ENCODE measurements at places on chromosomes 3 and 15.

DNA sequence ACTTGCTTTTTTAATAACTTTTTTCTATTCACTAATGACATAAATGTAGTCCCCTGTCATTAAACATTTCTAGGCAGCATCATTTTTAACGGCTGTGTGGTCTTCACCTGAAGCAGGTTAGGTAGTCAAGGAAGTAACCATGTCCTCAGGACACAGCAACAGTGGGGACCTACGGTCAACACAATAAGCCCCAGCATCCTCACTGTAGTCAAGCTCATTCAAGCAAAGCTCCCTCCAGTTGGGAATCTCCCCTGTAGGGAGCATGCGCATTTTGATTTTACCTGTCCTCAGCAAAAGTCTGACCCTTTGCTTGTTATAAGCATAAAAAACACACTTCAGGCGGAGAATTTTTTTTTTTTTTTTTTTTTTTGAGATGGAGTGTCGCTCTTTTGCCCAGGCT lies 151.4 kb downstream of the SHQ1 start:
- DNase-seq, result no peak

- DNase-seq, result no peak
Measured at GRCh38 chr3:55189359-55189801, 261.5 kb upstream of the LRTM1 start.

DNA sequence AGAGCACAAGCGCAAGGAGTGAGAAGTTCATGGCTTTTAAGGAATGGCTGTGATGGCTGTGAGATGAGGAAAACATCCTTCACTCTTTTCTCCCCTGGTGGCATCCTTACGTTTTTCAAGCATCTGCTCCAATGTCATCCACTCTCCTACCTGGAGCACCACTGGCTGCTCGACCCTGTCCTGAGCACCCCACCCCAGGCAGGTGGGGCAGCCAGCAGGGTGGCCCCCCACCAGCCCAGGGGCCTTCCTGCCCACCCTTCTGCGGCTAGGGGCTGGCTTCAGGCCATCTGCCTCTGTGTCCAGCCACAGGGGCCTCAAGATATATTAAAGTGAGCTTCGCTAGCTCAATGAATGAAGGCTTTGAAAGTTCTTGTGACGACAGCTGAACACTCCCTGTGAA lies 56.1 kb downstream of the ATP10A start:
- DNase-seq, result no peak

GRCh38 chr3:29503958-29504357 lies 223.1 kb downstream of the RBMS3 start:
- DNase-seq, result no peak

GRCh38 chr3:40585381-40586016 lies 60.7 kb downstream of the ZNF621 start:
- no peak for DNase-seq

DNA sequence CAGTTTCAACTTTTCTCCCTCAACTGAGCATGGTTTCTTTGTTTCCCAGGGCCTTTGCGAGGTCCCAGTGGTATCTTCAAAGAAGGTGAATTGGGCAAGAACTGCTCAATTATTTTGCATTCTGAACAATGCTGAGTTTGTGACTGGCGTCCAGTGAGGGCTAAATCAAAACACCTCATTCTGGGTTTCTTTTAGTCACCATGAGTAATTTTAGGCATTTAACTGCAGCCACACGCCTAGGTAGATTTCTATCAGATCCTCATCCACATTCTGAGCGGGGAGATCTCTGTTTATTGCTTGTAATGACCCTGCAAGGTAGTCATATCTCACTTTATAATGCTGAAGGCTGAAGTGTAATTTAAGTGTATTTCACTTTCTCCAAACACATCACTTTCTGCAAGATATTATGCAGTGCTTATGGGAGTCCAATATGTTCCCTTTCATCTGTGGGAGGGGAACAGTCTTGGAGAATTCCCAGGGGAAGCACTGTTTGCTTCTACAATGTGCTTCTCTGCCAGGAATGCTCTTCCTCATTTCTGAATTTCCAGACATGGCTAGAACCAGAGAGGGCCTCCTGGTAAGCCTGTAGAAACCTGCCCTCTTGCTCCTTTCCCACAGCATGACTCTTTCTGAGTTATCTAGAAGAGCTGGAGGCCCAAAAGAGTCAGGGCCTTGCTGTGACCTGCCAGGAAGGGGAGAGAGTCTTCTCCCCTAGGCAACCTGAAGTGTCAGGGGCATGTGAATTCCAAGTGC lies 91.7 kb downstream of the FRMD4B start:
- no peak for DNase-seq

GRCh38 chr3:111763001-111763471 lies 96.0 kb upstream of the PHLDB2 start:
- no peak for DNase-seq

GRCh38 chr3:33111581-33111980 lies 2.2 kb upstream of the CRTAP start:
- no peak for DNase-seq

DNA sequence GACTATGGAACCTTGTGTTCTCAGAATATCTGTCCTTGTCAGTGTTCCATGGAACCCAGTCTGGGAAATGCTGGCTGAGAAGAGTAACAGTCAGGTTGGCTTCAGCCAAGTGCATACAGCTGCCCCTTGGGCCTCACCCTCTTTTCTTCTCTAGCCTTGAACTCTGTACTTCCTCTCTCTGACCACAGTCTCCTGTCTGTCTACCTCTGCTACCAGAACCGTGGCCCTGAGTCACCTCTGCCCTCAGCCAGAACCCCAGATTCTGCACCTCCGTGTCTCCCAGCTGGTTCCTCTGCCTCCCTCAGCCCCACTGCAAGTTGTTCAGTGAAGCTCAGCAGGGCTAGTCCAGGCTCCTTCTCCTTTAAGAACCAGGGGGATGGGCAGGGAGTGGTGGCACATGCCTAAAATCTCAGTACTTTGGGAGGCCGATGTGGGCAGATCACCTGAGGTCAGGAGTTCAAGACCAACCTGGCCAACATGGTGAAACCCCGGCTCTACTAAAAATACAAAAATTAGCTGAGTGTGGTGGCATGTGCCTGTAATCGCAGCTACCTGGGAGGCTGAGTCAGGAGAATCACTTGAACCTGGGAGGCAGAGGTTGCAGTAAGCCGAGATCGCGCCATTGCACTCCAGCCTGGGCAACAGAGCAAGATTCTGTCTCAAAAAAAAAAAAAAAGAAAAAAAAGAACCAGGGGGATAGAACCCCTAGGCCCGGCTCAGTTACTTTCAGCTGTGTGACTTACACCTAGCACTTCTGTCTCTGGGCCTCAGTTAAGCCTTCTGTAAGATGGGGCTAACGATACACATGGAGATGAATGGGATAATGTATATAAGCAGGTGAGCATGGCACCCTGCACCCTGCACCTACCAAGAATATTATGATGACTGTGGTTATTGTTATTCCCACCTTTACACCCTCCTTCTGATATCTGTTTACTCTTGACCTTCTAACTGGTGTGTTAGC lies 24.3 kb upstream of the TATDN2 start:
- DNase-seq, result no peak

DNA sequence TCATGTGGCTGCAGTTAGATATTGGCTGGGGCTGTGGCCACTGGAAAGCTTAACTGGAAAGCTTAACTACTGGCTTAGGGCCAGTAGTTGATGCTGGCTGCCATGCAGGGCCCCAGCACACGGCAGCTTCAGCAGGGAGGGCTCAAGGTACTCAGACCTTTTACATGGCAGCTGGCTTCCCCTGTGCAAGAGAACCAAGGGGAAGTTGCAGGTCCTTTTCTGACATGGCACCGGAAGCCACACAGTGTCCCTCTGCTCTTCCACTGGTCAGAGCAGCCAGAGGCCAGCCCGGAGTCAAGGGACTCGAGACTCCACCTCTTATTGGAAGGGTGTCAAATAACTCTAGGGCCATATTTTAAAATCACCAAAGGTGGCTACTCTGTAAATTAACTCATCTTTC lies 24.5 kb downstream of the CCR9 start:
- no peak for DNase-seq

DNA sequence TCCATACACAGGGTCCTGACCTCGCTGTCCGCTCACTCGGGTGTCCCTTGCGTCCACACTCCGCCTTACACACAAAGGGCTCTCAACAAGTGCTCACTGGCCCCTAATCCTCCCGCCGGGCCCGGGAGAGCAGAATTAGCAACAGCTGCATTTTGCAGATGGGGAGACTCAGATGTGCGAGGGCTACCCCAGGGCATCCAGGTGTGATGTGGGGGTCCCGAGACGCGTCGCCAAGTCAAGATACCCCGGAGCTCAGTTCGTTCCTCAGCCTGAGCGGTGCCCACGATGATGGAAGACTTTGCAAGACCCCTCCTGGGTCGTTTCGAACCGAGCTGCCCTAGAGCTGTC lies 14.9 kb upstream of the WNT7A start:
- DNase-seq, result no peak

All from activated CD4-positive, alpha-beta T cell treated with anti-CD3 and anti-CD28 coated beads, Interleukin-2, amount 50 U/mL, for 24 hours (primary cell).